ENCODE measurements at places on chromosomes 4 and X. TPM values are rescaled to one million over a fixed set of nuclear protein-coding genes. Genes with fewer than 3 reads are reported as not detected.

Gene CFAP47
- total RNA-seq = not detected

Gene VCX
- total RNA-seq = not detected

Gene F8
- total RNA-seq = 7.4 TPM

GRCh38 chr4:189293459-189293858, 647.2 kb upstream of the FRG1 start:
- peak; percentile 10 for DNase-seq

Gene FRMD7
- not detected for total RNA-seq

Gene PRRG3
- total RNA-seq = not detected

Gene MSANTD1
- total RNA-seq = not detected

- no peak for DNase-seq
Observed at GRCh38 chr4:548976-549375, 27.1 kb downstream of the TMEM271 start.

Gene PAGE5
- not detected for total RNA-seq

Gene CT83
- not detected for total RNA-seq

Gene RASL11B
- total RNA-seq = 1.2 TPM

- no peak for DNase-seq
Observed at GRCh38 chrX:75603833-75604232, 81.0 kb upstream of the ZDHHC15 start.

DNA sequence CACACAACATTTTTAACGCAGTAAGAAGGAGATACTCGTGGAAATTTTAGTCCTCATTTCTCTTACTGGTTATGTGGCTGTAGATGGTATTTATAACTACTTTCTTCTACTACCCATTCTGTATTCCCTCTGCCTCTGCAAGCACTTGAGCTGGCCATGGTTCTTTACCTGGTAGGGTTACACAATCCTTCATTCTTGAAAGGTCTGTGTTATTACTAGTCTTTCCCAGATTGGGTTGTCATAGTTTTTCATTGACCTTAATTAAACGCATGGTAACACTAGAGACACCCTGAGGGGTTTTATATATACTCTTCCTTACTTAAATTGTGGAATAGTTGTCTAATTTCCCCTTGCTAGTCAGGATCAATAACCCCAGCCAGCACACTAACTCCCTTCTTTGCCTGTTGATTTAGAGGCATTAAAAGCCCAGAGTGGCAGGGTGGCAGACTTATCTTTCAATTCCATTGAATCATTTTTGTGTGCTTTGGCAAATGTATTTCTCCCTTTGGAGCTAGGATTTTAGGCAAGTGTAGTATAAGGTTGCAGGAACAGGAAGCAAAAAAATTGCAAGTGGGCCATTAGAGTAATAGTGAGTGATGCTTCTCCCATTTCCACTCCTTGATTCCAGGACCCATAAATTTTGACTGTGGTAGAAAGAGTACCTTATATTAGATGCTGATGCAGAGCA, 113.6 kb upstream of the EMCN start:
- no peak for DNase-seq

Gene UCP1
- total RNA-seq = not detected

GRCh38 chr4:176593943-176594342, 198.8 kb downstream of the VEGFC start:
- DNase-seq = no peak

DNA sequence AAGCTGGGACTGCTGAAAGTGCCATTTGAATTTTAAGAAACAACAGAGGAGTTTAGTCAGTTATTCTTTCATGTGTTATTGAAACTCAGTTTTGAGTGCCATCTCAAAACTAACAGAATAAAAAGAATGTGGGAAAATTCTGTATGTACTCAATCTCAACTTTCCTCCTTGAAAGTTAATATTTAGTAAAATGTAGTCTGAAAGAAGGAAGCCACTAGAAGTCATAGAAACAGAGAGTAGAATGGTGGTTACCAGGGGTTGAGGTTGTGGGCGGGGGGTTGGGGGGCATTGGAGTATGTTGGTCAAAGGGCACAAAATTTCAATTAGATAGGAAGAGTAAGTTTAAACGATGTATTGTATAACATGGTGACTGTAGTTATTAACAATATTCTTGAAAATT, 628.3 kb upstream of the MAGEB2 start:
- DNase-seq = no peak

DNA sequence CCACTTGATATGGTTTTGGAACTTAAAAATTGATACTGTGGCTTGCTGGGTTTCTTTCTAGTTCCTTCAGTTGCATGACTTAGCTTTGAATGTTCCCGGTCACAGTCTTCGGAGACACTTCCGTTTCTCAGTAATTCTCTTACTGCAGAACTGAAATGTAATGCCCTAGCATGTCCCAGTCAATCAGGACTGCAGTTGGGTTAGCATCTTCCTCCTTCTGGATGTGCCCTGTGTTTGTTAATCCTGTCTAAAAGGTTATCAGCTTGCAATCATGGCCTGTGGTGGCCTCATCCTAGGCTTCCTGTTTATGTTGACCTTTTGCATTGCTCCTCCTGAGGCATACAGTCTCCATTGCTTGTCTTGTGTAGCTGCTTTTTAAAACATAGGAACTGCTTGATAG, 275.9 kb downstream of the ARHGAP10 start:
- DNase-seq = no peak

Gene MAGEA11
- total RNA-seq = not detected

Gene F8A1
- not detected for total RNA-seq

Gene LPAR4
- total RNA-seq = not detected

DNA sequence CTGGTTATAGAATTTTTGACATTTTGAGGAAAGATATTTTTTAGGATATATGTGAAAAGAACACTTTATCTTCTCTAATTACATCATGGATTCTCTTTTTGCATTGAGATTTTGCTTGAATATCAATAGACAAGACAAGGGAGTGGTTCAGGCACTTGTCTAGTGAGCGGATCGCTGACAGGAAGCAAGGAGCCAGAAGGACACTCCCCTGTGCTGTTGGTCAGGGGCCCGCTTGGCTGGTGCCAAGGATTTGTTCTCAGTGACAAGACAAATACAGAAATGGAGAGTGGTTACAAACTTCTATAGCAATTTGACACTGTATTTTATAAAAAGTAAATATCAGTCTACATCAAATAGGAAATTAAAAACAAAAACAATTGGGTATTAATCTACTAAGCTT, 60.0 kb downstream of the SLC9B1 start:
- no peak for DNase-seq

GRCh38 chr4:135207531-135207930, 1005.9 kb upstream of the PABPC4L start:
- DNase-seq = no peak

Gene LDB2
- total RNA-seq = 18.7 TPM

DNA sequence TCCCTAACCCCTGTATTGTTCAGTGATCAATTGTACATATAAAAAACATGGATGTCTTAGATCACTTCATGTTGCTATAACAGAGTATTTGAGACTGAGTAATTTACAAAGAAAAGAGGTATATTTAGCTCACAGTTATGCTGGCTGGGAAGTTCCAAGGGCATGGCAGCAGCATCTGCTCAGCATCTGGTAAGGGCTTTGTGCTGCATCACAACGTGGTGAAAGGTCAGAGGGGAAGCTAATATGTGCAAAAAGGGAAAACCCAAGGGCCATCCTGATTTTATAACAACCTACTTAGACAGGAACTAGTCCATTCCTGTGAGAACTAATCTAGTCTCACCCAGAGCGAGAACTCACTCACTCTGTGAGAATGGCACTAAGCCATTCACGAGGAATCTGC, 128.2 kb upstream of the OTUD4 start:
- no peak for DNase-seq

GRCh38 chr4:183873409-183874185, 31.5 kb upstream of the STOX2 start:
- DNase-seq = no peak

GRCh38 chr4:172601195-172601594, 567.4 kb upstream of the GALNT7 start:
- DNase-seq = no peak

- DNase-seq = no peak
Observed at GRCh38 chr4:150591904-150592303, 10.0 kb downstream of the MAB21L2 start.

GRCh38 chr4:65651031-65651430, 19.3 kb downstream of the EPHA5 start:
- DNase-seq = no peak

Gene AKAP4
- total RNA-seq = not detected
